ENCODE measurements at places on chromosomes 6 and 20. TPM values are rescaled to one million over a fixed set of nuclear protein-coding genes. Genes with fewer than 3 reads are reported as not detected.

- no peak for DNase-seq
Observed at GRCh38 chr20:37331060-37331857, 14.7 kb upstream of the SRC start.

GRCh38 chr20:48262955-48263354 is 477.7 kb upstream of the SULF2 start:
- DNase-seq: no peak

DNA sequence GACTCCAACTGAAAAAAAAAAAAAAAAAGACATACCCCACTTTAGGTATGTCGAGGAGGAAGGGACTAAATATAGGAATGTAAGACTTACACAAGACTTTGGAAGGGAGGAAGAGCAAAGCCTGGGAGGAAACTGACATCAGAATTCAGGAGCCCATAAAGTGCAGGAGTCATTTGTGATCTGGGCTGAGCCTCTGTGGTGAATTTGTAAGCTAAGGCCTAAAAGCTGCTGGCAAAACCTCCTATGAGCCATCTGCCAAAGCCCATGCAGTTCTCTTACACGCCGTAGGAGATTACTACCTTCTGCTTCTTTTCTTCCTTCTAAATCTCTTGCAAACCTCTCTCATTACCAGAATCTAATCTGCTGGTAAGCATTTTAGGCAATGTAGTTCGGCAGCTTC is 52.0 kb upstream of the THEMIS start:
- DNase-seq: no peak

DNA sequence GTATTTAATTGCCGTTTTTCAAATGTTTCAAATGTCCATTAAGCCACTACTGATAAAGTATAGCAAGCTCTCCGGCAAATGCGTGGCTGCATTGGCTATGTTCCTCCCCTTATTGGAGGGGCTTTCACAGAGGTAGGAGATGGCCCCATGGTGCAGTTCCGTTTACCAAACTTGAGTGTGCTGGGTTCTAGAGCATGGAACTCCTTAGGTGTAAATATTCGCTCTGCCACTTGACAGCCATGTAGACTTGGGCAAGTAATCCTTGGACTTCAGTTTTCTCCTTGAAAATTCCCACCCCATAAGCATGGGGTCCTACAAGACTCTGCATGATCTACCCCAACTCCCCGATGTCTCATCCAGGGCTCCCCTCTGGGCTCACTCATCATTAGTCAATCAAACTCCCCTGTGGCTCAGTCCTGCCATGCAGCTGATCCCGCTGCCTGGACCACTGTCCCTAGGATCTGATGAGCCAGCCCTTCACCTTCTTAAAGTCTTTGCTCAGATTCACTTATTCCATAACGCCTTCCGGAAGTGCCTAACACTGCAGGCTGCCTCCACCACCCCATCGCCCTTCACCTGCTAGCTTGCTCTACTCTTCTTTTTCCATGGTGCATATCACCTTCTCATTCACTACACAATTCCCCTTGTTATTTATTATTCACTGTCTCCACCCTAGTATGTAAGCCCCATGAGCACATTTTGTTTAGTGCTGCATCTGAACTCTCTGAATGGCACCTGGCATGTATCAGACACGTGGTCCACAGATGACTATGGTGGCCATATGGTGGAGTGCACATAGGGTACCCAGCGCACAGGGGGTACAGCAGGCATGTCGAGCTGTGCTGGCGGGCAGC is 18.8 kb downstream of the PRR18 start:
- no peak for DNase-seq

Gene SLC17A1
- not detected for total RNA-seq

Gene CTCFL
- total RNA-seq: not detected
